Brain (organoid and tissue), 16 donors: ENCODE measurements at places on chromosomes 6 and 20. TPM values are rescaled to one million over a fixed set of nuclear protein-coding genes. Genes with fewer than 3 reads are reported as not detected.

The FAM83C gene
- polyA plus RNA-seq, result not detected

The GPLD1 gene
- 0.80 TPM for polyA plus RNA-seq

The TOX2 gene
- polyA plus RNA-seq, result 39.5 TPM

The CD93 gene
- 8.5 TPM for polyA plus RNA-seq

The EYA2 gene
- polyA plus RNA-seq, result 24.9 TPM

The ACTL10 gene
- polyA plus RNA-seq, result 1.4 TPM

The MATN4 gene
- 0.20 TPM for polyA plus RNA-seq

The FUT9 gene
- polyA plus RNA-seq, result 0.85 TPM

The WFDC11 gene
- not detected for polyA plus RNA-seq

The AVP gene
- polyA plus RNA-seq, result 1,079 TPM

The SLC22A16 gene
- polyA plus RNA-seq, result 0.53 TPM

The CTSZ gene
- polyA plus RNA-seq, result 32.2 TPM

The SAPCD1 gene
- polyA plus RNA-seq, result 1.1 TPM

The SLC22A1 gene
- not detected for polyA plus RNA-seq

The JPH2 gene
- polyA plus RNA-seq, result 0.58 TPM

The MROH8 gene
- polyA plus RNA-seq, result 4.9 TPM

The ZKSCAN4 gene
- 5.3 TPM for polyA plus RNA-seq

The RFX6 gene
- polyA plus RNA-seq, result not detected

The SIRPB2 gene
- polyA plus RNA-seq, result 0.95 TPM

The ATP6V1G2 gene
- 122 TPM for polyA plus RNA-seq

The CCM2L gene
- polyA plus RNA-seq, result 6.7 TPM

The PIGT gene
- 224 TPM for polyA plus RNA-seq

The MACROD2 gene
- 9.0 TPM for polyA plus RNA-seq

The PTCRA gene
- not detected for polyA plus RNA-seq

The RIPOR3 gene
- 0.29 TPM for polyA plus RNA-seq

The PAK5 gene
- 7.2 TPM for polyA plus RNA-seq

The THBS2 gene
- 12.9 TPM for polyA plus RNA-seq

The KIF3B gene
- polyA plus RNA-seq, result 34.0 TPM

The SYNGAP1 gene
- 40.7 TPM for polyA plus RNA-seq

The TRIM40 gene
- not detected for polyA plus RNA-seq

The CD24 gene
- 1,099 TPM for polyA plus RNA-seq

The SRSF12 gene
- 5.8 TPM for polyA plus RNA-seq

The KCNB1 gene
- polyA plus RNA-seq, result 8.4 TPM

The FAM83B gene
- not detected for polyA plus RNA-seq

The DXO gene
- polyA plus RNA-seq, result 32.3 TPM

The PRR18 gene
- 22.1 TPM for polyA plus RNA-seq

The TPBG gene
- polyA plus RNA-seq, result 24.4 TPM

The GSTA3 gene
- polyA plus RNA-seq, result not detected

The CRISP3 gene
- not detected for polyA plus RNA-seq

The BYSL gene
- polyA plus RNA-seq, result 24.3 TPM

The KCNQ5 gene
- polyA plus RNA-seq, result 2.0 TPM

The TINAG gene
- polyA plus RNA-seq, result not detected

The LY86 gene
- 3.6 TPM for polyA plus RNA-seq

The CTNNBL1 gene
- polyA plus RNA-seq, result 77.5 TPM

The ECT2L gene
- 0.07 TPM for polyA plus RNA-seq

The SLC22A3 gene
- 0.85 TPM for polyA plus RNA-seq

The DEFB132 gene
- polyA plus RNA-seq, result not detected

The BNIP5 gene
- polyA plus RNA-seq, result not detected

The GSTA2 gene
- polyA plus RNA-seq, result not detected

The CEBPB gene
- polyA plus RNA-seq, result 17.1 TPM

The BPIFB1 gene
- polyA plus RNA-seq, result not detected
